HuH-7.5 (cell line): ENCODE measurements at places on chromosomes 7 and 10.
A peak's percentile ranks its signal among the peaks of the same experiment; 100 is the strongest.

- DNase-seq = no peak
Measured at GRCh38 chr10:96949039-96949683, 117.1 kb downstream of the LCOR start.

DNA sequence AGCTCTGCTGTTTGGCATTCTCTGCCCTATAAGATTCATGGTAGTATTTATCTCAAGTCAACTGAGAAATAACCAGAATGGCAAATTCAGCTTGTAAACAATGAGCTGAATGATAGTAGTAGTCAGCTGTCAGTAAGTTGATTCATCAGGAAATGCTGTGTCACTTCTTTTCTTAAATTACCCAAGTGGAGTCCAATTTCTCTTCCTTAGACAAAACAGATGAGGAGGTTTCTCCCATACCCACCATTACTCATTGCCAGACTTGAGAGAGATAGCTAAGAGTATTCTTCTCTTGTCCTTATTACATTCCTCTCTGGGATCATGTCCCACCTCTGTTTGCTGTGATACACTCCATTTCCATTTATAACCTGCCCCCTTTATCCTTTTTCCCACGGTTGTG is 159.8 kb upstream of the STEAP1 start:
- no peak for DNase-seq

DNA sequence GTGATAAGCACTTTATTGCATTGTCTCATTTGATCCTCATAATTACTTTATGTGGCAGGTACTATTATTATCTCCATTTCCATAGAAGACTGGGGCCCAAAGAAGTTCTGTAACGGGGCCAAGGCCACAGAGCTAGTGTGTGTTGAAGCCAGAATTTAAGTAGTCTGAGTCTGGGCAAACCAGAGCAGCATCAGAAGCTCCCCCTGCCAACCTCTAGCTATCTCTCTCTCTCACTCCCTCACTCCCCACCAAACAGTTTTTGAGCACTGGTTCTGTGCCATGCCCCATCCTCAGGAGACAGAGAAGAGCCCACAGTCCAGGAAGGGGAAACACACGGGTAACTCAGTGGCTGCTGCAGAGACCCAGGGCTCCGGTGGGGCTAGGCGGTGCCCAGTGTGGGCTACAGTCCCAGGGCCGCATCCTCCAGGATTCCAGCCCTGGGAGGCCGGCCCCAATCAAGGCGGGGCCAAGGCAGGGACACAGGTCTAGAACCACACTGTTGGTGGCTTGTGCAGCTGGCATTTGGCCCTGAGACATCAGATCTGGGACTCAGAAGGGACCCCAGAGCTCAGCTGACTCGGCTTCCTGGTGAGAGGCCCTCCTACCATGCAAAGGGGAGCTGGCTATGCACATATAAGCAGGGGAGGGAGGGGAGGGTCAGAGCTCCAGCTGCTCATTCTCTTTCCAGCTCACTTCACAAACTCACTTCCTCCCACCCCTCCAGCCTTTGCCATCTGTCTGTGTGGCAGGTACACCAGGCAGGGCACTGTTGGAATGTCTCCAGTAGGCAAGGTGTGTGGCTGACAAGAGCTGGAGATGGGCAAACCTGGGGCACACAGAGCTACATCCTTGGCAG is 34.4 kb downstream of the COL13A1 start:
- no peak for DNase-seq

- DNase-seq = no peak
Measured at GRCh38 chr7:127678947-127679346, 27.0 kb downstream of the SND1 start.

DNA sequence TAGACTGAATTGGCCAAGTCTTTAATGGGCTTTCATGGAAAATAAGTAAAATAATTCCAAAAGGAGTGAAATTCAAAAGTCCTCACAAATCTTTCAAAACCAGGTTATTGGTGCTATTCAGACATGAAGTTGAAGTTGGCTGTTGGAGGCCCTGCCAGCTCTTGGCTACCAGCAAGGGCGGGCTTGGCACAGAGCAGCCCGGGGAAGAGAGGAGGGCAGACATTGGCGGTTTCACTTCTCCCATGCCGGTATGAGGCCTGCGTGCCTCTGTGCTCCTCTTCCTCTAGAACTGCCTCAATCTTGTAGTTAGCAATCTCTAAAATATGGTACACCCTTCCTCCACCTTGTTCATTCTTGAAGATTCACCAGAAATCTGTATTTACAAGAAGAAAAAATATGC is 16.4 kb upstream of the NPS start:
- DNase-seq = no peak

GRCh38 chr10:47276071-47276470 is 23.9 kb upstream of the GDF10 start:
- no peak for DNase-seq

GRCh38 chr10:47187592-47187991 is 112.4 kb upstream of the GDF10 start:
- no peak for DNase-seq

DNA sequence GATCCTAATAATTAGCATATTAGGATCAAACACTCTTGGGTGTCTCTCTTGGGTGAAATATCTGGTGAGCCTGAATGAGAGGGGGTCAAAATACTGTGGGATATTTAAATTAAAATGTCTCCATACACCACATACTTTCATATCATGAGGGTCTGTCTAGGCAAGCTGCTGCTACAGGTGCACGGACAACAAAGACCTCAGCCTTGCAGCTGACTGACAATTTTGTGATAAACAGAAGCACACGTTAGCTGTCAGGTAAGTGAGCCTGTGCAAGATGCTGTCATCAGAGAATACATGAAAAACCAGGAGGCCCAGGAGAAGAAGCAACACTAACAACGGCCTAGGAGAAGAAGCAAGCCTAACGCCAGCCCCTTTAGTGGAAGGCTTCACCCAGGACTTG is 247.5 kb downstream of the ADARB2 start:
- no peak for DNase-seq

DNA sequence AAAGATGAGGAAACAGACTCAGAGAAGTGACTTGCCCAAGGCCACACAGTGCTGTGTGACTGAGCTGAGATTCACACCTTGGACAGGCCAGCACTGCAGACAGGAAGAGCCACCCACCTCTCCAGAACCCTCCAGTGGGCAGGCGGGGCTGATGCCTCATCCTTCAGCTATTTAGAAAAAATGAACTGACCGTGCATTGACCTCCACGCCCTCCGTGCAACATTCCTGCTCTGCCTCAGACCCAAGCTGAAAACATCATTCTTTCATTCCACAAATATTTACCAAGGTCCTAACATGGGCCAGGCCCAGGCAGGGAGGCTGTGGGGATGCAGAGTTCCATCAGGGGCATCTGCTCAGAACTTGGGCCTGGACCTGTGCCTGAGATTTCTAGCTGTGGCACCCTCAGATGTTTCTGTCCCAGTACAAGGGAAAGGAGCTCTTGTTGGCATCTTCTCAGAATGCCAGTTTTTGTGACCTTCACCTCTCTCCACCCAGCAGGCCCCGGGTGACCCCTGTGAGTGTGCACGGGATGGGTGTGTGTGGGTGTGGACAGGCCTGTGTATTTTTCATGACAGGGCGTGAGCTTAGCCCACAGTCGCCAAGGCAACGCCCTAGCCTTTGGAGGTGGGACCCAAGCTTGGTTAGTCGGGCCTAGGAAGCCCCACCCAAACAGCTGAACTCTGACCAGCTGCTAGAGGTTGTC is 6.5 kb downstream of the VSIR start:
- peak; percentile 58 for DNase-seq
